ENCODE measurements at places on chromosomes 7 and 10.

- no peak for DNase-seq
These were observed 51.9 kb downstream of the THSD7A start for GRCh38 chr7:11779864-11780674.

GRCh38 chr7:104126411-104126841, 81.4 kb downstream of the ORC5 start:
- no peak for DNase-seq

DNA sequence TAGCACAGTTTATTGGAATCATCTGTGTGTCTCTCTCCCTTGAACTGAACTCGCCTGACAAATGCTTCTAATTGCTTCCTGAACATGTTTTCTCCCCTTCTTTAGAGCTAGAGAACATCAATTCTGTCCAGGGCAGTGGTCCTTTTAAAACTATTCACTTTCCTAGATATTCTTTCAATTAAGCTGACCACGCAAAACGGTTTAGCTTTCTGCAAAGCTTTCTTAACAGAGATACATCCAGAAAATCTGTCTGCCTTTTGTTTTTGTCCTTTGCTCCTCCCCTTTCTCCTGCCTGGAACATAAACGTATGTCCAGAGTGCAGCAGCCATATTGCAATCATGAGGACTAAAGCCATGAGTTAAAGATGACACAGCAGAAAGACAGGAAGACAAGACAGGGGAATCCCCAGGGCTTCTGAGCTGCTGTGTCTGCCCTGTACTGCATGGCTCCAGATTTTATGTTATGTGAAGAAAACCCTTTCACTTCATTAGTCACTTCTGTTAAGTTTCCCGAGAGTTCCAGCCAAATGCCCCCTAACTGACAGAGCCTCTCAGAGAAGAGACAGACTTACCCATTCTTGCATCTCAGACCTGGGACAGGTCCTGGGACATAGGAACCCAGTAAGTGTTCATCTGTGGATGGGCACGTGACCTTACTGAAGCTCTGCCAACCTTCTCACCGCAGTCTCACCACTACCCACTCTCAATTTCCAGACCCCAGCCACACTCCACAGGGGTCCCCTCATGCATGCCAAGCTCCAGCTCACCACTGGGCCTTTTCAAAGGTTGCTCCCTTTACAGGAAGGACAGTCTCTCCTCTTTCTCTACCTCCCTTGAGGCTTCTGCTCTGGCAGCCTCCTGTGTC, 35.0 kb upstream of the CPXM2 start:
- no peak for DNase-seq

GRCh38 chr7:27221201-27221797, 21.3 kb upstream of the EVX1 start:
- DNase-seq: no peak

DNA sequence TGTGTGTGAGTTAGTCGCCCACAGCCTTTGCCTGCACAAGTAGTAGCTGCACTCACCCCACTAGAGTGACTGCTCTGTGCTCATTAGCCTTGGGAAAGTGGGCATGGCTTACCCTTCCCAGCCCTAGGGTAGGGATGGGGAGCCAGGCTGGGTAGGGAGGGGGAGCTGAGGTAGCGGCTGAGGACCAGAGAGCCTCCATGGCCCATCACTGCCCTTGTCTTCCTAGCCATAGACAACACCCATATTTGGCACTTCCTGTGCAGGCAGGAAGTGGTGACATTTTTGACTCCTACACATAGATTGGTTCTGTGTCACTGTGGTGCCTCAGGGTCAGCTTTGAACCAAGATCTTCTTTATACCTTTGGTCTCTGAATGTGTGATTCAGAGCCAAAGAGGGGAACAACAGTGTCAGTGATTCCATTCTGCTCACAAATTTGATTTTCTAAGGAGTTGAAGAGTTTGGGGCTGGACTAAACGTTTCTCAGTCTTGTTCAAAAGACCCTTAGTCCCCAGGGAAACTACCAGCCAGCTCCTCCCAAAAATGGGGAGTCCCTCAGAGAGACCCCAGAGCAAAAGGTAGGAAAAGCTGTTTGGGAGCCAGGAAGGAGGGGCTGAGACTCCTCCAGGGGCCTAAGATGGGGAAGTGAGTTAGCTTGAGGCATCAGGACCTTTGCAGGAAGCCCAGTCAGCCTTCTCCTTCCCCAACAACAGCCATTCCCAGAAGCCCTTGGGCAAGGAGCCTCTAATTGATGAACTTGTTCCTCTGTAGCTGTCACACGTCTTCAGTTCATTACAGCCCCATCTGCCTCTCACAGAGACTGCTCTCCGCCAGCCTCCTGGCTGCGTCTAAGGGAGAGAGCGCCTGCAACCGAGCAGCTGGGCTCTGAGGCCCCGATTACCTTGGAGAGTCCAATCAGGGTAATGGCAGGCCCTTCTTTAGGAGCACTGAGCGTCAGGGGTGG, 135.0 kb downstream of the CDH23 start:
- peak; percentile 48 for DNase-seq

DNA sequence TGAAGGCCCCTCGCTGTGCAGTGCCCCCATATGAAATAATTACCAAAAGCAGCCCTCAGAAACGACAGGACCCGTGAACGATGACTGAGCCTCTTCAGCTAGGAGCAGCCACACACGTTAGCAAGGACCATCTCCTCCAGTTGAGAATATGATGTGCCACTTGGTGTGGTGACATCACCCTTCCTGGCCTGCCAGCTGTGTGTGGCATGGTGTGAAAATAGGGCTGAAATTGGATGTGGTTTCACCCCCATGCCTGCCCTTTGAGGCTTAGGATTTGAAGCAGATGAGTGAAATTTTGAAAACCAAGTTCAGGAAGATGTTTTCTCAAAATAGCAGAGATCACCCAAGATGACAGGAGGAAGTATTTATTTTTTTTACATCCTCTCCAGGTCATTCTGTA, 49.1 kb upstream of the BTBD16 start:
- DNase-seq: no peak

GRCh38 chr10:59281861-59282260, 80.5 kb downstream of the FAM13C start:
- DNase-seq: no peak

DNA sequence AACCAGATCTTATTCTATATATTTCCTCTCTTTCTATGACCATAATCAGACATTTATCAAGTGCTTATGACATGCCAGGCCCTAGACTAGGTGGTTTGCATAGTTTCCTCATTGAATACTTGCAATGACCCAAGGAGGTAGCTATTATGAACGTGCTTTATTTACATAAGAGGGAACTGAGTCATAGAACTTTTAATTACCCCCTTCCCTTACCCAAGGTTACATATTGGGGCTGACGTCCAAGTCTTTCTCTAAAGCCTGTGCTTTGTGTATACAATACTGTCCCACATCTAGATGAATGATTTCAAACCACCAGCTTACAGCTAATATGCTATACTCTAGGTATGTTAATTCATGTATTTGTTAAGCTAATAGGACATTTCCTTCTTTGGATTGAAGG, 91.9 kb upstream of the NPY start:
- no peak for DNase-seq

DNA sequence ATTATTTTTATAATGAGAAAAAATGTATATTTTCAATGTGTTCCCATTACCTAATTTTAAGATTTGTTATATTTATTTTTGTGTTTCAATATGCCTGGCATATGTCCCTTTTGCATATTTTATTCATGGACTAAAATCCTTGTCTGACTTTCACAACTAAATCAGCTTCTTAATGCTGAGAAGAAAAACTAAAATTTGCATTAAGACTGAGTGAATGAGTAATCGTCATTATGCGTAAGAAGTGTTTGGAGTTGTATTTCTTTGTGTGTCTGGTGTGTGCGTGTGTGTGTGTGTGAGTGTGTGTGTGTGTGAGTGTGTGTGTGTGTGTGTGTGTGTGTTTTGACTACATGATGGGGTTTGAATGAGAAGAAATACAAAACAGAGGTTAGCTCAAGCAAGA, 201.7 kb upstream of the SP8 start:
- DNase-seq: no peak
